ENCODE measurements at places on chromosomes 2 and 18. TPM values are rescaled to one million over a fixed set of nuclear protein-coding genes. Genes with fewer than 3 reads are reported as not detected.

The UGT1A9 gene
- total RNA-seq, result not detected

The ANKRD44 gene
- total RNA-seq, result 28.5 TPM

The EFR3B gene
- 5.4 TPM for total RNA-seq

The SOWAHC gene
- 24.9 TPM for total RNA-seq

The CMPK2 gene
- total RNA-seq, result 9.2 TPM

The MAL gene
- 200 TPM for total RNA-seq

The POTEC gene
- total RNA-seq, result not detected

DNA sequence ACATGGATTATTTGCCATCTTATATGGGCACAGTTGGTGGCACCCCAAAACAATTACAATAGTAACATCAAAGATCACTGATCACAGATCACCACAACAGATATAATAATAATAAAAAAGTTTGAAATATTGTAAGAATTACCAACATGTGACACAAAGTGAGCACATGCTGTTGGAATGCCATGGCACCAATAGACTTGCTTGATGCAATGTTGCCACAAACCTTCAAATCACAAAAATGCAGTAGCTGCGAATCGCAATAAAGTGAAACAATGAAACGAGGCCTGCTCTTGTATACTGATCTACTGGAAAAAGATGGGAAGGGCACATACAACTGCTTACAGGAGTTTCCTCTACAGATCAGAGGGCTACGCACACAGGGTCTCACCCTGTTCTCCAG lies 32.2 kb upstream of the AMMECR1L start:
- DNase-seq, result no peak

- no peak for DNase-seq
Observed at GRCh38 chr2:129925381-129925780, 54.1 kb upstream of the RAB6C start.

DNA sequence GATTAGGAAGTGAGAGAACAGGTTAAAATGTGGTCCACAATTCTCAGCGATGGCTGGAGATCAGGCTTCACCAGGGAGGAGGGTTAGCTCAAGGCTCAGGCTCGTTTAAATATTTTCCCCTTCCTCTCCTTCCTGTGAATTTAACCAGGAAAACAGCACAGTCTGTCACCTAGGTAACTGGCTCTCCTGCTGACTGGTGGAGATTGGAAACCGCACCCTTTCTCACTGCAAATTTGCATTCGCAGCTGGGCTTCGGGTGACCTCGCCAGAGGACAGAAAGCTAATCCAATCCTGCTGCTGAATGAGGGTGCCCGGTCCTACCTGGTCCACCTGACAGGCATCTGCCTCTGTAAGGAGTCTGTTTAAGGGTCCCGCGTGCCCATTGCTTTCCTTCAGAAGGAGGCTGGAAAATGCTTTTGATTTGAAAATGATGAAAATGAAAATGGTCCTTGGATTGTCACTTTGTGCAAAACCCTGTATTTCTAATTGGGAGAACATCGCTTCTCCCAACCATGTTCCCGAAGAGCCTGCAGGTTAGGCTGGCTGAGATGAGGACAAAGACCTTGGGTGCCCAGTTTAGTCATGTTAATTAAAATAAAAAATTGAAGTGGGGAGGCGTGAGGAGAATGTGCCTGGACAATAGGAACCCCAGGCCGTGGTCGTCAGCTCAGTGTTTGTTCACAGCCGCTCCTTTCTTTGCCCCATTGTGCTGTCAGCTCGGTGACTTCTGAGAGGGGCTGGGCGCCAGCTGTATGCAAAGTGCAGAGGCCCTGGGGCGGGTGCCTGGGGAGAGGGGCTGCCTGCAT lies 43.4 kb upstream of the MTCL1 start:
- no peak for DNase-seq

DNA sequence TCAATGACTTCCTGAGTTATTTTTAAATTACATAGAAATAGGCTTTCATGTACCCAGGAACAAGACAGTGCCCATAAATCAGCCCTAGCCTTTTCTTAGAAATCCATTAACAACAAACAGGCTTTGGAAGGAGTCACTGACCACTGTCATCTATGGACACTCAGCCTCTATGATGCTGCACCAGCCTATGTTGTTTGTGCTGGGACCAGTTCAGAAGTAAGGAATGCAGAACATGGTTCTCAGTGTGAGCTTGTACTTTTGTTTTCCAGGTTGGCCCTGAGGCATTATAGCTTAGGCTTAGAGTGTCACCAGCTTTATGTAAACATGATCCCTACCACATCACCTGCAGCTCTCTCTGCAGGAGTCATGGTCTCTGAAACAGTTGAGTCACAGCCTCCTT lies 335.7 kb upstream of the CDH7 start:
- DNase-seq, result no peak

- no peak for DNase-seq
Observed at GRCh38 chr2:167298017-167298416, 409.7 kb downstream of the XIRP2 start.

DNA sequence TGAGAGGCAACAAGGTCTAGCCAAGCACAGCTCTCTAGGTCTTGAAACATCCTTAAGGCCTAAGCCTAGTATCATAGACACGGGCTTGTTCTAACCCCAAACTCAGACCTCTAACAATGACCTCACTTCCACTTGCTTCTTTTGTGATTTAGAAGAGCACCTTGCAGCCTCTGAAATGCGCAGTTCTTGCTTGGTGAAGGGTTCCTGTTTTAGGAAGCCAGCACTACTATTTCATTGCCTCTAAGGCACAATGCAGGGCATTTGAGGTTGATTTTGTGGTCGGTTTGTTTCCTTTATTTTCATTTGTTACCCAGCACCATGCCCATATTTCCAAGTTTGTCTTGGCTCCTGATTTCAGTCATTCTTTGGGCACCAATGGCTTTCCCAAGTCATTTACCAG lies 117.0 kb upstream of the CYP1B1 start:
- DNase-seq, result no peak

- no peak for DNase-seq
Observed at GRCh38 chr2:200159829-200160781, 146.4 kb upstream of the SPATS2L start.

DNA sequence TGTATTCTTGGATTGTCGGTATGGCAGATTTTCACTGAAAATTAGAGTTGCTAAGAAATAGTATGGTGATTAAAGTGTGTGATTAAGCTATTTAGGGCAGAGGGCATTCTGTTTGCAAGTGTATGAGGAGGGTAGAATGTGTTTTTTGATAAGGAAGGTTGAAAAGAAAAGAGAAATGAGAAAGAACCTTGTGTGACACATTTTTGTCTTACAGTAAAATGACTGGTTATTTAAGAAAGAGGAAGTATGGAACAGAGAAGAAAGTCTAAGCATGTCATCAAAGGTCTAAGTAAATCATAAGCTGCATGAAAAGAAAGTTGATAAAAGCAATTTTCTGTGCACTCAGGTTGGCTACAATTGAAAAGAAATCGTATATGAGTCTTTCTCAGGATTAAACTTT lies 5.2 kb upstream of the RSAD2 start:
- no peak for DNase-seq

GRCh38 chr2:232341739-232342126 lies 36.8 kb upstream of the ALPP start:
- no peak for DNase-seq

DNA sequence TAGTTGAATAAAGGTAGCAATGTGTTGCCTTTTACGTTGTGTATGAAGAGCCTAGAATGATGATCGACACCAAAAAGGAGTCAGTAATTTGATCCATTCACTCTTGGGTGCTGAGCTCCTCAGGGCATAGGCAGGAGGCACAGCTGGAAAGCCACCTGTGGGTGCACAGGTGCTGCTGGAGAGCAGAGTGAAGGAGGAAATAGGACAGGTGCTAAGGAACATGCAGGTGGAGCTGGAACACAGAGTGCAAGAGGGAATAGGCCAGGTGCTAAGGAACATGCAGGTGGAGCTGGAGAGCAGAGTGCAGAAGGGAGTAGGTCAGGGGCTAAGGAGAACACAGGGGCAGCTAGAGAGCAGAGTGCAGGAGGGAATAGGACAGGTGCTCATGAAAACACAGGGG lies 86.1 kb downstream of the SH3YL1 start:
- no peak for DNase-seq

DNA sequence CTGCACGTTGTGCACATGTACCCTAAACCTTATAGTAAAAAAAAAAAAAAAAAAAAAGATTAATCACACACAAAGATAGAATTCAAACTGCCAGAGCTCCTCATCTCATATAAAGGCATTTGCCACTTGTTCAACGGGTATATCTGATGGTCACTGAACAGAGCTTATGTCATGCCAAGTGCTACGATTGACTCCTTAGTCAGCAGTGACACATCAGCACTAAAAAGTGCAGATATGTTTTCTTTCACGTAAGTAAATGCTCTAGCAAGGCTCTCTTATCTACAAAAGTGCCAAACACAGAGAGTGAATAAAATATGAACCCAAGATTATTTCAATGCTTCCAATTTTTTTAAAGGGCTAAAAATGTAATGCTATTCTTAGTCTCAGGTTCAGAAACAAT lies 1.1 kb downstream of the LMAN1 start:
- DNase-seq, result no peak

DNA sequence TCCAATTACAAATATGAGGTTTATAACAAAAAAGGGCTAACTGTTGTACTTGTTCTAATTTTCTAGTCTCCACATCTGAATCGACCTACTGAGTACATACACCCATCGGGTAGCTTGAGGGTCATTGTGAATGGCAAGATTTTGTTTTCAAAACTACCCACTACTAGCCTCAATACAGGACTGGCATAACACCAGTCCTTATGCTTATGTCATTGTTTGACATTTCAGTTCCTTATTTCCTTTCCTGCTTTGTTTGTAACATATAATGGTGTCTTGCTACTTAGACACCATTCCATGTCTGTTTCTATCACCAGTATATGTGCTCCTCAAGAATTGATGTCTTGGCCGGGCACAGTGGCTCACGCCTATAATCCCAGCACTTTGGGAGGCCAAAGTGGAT lies 86.0 kb downstream of the EPHA4 start:
- no peak for DNase-seq

- no peak for DNase-seq
Observed at GRCh38 chr2:34368304-34368703, 769.2 kb upstream of the FAM98A start.

DNA sequence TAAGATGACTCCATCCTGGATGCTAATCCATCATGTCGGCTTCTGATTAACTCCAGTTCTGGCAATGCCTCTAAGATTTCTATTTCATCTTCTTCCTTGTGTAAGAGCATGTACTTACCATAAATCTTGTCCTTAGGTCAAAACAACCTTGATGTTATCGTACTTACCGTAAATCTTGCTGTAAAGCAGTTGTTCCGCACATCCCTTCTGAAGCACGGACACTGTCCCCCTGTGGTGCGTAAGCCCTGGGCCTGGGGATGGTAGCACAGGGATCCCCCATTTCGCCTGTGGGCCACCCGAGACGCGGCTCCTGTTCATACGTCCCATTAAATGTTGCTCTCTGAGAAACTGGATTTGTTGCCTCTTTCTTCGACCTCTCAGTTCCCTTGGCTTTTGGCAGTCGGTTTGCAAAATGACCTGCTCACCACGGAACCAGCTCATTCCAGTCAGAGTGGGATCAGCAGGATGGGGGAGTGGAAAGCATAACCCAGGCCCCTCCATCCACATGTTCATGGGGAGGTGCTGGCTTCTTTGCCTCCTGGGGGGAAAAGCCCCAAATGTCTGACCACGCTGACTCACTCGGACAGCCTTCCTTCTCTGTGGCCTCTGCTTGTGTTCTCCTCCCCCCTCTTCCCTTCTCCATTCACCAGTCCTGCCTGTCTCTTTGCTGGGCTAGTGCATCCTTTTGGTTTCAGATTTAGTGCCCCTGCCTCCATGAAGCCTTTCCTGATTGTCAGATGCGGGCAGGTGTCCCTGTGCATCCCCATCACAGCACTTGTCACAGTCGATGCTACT lies 49.9 kb downstream of the RAB31 start:
- no peak for DNase-seq

GRCh38 chr2:145811276-145812164 lies 1291.6 kb upstream of the ZEB2 start:
- no peak for DNase-seq

GRCh38 chr2:39432701-39433100 lies 4.4 kb downstream of the MAP4K3 start:
- DNase-seq, result no peak

- no peak for DNase-seq
Observed at GRCh38 chr18:74190086-74190485, 41.8 kb downstream of the TIMM21 start.

DNA sequence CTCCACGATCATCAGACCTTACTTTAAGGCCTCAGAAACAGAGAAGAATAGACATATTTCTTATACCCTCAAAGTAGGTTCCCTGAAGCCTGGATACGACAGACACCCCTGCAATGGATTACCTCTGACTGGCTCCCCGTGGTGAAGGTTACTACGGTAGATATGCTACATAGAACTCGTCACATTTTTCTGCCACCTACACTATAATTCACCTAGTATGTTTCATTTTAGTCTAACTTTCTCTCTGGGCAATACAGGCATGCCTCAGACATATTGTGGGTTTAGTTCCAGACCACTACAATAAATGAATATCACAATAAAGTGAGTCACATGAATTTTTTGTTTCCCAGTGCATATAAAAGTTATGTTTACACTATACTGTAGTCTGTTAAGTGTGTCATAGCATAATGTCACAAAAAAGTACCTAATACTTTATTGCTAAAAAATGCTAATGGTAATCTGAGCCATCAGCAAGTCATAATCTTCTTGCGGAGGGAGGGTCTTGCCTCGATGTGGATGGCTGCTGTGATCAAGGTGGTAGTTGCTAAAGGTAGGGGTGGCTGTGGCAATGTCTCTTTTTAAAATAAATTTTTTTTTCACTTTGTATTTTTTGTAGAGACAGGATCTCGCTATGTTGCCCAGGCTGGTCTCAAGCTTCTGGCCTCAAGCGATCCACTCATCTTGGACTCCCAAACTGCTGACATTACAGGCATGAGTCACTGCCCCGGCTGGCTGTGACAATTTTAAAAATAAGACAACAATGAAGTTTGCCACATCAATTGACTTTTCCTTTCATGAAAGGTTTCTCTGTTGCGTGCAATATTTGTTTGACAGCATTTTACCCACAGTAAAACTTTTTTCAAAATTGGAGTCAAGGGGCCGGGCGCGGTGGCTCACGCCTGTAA lies 64.6 kb downstream of the TGIF1 start:
- no peak for DNase-seq

DNA sequence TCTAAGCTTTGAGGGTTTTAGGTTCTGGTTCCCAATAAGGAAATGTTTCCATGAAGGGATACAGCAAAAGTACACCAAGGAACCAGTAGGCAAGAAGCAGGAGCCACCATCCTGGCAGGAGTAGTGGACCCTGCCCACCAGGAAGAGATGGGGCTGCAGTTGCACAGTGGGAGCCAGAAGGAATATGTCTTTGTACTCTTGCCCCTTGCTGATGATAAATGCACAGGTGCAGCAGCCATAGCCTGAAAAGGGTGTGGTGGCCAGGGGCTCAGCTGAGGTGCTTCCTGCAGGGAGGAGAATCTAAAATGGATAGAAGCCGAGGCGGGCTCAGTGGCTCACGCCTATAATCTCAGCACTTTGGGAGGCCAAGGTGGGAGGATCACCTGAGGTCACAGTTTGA lies 27.5 kb downstream of the TMEM127 start:
- DNase-seq, result no peak

DNA sequence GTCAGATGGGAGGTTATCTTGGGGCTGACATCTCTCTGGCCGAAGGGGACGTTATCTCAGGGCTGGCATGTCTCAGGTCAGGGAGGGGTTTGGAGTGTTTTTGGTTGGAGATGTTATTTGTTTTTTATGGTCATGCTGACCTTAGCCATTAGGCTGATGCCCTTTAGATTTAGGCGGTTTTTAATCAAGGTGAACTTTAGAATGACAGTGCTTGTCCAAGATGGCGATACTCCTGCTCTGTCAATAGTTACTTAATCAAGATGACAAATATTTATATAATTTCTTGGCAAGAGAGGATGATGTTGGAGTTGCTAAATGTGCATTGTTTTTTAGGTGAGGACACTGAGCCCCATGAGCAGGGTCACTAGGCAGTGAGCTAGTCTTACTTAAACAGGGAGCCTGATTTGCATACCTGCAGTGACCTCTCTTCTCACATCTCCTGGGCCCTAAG lies 34.5 kb downstream of the MERTK start:
- DNase-seq, result no peak
